Spinal cord (tissue), 10 donors: ENCODE measurements at places on chromosomes 2 and 18.

GRCh38 chr2:196565106-196565765 lies 74.3 kb upstream of the CCDC150 start:
- DNase-seq: no peak

- peak; percentile 33 for DNase-seq
Observed at GRCh38 chr2:795531-796041, 118.4 kb upstream of the TMEM18 start.

DNA sequence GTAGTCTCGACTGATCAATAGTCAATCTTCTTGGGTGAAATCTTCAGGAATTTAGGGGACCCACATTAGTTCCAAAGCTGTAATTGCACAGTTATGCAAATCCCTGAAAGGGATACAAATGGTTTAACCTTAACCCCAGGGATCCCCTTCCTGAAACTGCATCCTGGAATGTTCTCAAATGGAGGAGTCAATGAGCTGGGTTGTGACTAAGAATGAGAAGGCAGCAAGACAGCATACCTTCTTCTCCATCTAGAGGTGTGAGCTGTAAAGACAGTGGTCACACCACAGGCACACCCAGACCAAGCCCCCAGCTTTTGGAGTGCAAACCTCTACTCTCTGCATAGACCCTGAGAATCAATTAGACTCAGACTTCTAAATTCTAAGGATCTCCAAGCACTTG lies 164.7 kb upstream of the MEIS1 start:
- DNase-seq: no peak

- DNase-seq: no peak
Observed at GRCh38 chr2:71662665-71663394, 209.5 kb downstream of the DYSF start.

GRCh38 chr2:714005-714741 lies 37.0 kb upstream of the TMEM18 start:
- peak; percentile 42 for DNase-seq

DNA sequence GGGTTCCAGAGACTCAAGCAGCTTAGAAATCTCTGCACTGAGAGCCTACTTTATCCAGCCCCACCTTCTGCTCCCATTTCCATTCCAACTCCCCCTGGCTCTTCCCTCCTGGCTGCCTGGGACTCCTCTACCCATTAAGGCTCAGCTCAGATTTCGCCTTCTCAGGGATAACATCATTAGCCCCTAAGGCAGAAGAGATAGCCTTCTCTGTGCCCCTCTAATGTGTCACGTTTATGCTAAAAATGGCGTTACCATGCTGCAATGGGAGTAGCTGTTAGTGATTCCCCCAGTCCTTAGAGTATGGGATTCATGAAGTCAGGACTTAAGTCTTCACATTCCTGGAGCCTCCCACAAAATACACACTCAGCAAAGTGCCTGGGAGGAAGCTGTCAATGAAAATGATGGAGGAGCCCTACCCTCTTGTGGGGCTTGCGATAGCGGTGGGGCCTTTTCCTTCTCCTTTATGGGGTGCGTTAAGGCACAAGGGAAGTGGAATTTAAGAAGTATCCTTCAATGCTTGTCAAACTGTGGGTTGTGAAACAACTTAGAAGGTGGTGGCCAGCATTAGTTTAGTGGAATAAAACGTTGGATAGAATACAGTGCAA lies 144.7 kb upstream of the COPS8 start:
- no peak for DNase-seq

DNA sequence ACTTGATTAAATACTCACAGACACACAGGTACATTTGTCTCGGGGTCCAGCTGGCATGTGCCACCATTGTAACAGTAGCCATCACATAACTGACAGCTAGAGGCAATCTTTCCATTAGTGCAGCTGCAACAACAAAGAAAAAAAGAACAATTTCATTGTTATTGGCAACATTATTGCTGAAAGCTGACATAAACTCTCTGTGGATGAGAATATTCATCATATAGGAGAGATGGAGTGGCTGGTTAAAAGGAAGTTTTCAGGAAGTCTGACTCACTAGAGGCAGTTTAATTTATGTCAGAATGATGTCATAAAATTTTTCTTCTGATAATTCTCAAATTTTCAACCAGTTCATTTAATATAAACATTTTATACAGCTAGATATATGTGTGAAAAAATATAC lies 1490.0 kb upstream of the NXPH2 start:
- peak; percentile 10 for DNase-seq

DNA sequence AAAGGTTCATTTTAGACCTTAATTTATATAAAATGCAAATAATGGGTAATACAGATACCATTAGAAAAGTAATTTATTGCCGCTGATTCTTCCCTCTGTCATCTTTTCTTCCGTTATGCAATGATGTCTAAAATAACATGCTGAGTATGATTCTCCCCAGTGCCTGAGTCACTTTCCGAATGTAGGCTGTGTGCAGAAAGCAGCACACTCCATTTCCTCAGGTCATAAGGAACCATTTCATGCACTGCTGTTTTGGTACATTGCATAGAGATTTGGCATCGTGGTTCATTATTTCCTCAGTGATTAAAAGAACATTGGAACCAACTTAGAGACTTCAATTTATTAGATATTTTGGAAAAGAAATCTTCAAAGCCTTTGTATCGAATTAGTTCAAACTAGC lies 173.5 kb downstream of the CDH2 start:
- DNase-seq: no peak
